ENCODE measurements at places on chromosomes 7 and 10.

DNA sequence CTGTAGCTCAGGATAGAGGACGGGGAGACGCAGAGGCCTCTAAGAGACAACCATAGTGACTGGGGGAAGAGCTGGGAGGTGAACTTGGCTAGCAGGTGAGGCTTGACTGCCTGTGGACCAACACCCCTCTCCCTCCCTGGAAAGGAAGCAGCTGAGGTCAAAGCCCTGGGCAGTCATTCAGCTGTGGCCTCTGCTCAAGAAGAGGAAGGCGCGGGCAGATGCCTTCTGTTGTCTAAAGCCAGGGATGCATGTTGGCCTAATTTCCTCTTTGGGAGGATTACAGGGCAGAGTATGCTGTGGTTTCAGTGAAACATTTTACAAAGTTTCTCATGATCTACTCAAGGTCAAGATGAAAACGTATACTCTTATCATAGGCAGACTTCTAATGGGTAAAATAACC, 327.1 kb downstream of the PRPF18 start:
- DNase-seq, result no peak

DNA sequence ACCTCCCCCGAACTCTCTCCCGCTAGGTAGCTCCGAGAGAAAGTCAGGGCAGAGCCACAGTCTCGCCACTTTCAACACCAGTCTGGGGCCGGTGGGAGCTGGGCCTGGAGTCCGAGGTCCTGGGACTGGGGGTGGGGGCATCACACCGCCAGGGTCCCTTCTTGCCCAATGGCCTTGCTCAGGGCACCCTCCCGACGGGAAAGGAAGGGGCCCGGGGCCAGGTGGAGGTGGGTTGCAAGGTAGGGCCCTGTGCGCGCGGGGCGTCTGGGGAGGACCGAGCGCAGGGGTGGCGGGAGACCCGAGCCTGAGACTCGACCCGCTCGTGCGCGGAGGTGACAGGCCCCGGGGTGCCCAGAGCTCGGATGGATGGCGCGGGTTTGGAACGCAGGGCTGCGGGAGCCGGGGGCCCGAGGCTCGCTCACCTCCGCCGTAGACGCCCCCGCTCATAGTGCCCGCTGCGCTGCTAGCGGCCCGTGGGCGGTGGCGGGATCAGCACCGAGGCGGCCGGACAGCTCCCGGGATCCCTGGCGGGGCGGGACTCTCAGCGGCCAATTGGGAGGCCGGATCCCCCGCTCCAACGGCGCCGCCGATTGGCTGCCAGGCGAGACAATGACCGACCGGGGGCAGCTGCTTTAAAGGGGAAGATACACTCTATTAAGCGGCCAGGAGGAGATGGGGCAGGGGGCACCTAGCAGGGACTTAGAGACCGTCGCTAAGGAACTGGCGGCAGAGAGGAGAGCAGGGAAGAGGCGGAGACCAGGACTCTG, at the start of gene ACTL6B:
ACTL6B (minus strand) TSS at position 541 of the 767 bp plus-strand sequence; CDS start at position 447, 94 bp downstream.
- DNase-seq, result peak; percentile 68

- no peak for DNase-seq
Measured at GRCh38 chr7:129009437-129009836, 45.5 kb downstream of the TNPO3 start.

GRCh38 chr7:170551-171363, 21.6 kb upstream of the FAM20C start:
- DNase-seq, result no peak

- no peak for DNase-seq
Measured at GRCh38 chr7:48067475-48067874, 21.6 kb upstream of the UPP1 start.

DNA sequence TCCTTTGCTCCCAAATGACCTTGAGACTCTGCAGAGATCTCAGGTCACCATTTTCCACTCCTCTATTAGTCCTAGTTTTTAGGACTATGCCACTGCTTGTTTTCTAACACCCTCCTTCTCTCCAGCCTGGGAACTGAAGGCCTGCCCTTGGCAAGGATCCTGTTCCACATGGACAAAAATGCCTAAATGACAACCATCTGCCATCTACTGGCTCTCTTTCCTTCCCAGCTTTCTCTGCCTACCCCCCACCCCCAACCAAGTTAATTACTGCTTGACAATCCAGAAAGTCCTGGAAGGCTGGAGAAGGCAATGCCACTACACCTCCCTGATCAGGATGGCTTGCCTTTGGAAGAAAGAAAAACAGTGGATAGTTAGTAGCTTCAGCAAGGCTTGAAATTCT, 44.8 kb upstream of the SP8 start:
- no peak for DNase-seq

DNA sequence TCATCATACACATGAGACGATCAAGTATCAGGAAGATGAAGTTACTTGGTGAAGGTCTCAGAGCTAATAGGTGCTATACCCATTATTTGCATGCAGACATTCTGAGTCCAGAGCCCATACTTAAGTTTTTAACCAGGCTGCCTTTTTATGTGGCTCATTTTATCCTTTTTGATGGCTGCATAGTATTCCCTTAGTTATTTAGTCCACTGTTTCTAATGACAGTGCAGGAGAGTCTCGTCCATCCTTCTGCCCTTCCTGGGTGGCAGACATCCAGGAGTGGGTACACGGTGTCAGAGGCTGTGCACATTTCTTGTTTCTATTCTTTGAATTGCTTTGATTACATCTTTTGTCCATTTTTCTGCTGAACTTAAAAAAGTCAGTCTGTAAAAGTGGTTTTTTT, 11.8 kb downstream of the PPP2R2D start:
- DNase-seq, result no peak

- DNase-seq, result no peak
Measured at GRCh38 chr7:35605760-35606159, 89.2 kb downstream of the HERPUD2 start.

DNA sequence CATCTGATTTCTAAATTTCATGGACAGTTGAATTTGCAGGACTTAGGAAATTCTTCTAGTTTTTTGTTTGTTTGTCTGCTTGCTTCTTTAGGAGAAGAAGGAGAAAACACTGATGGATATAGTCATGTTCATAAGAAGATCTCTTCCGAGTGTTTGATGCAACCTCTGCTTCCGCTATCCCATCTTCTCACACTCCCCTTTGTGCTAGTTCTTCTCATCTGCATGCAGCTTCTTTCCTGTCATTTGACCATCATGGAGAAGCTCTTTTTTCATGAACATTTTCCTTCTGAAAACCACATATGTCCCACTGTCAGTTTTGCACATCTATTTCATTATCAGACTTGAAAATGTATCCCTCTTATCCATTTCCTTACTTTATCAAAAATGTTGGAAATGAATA, 346.9 kb upstream of the PRKCQ start:
- DNase-seq, result no peak

- no peak for DNase-seq
Measured at GRCh38 chr7:107103369-107103768, 58.9 kb downstream of the PRKAR2B start.

DNA sequence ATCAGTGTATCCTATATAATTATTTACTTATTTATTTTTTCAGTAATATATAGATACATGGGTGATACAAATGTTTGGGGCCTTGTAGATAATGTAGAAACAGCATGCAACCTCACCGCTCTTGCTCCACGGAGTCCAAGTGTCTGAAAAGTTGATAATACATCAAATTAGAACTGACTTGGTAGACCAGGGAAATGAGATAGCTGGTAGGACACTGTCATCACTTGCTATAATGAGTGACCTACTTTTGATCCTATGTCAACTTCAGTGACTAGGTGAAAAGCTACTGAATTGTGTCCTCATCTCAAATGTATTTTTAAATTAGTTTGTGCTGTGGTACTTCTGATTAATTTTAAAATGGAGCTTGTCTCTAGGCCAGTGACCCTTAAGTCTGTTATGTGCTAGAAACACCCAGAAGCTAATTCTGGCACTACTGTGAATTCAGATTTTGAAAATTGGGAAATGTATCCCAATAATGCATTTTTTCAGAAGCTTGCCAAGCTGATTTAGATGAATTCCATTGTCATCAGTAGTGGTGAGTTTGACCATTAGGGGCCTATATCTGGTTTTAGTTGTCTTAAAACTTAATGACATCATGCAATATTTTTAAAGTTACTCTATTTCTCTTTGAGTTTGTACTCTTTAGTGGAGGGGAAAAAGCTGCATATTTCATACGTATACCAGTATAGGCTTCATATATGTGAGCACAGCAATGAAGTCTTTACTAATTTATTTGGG, 17.4 kb downstream of the CDK1 start:
- no peak for DNase-seq

GRCh38 chr7:137934941-137935883, 66.7 kb downstream of the CREB3L2 start:
- DNase-seq, result no peak

DNA sequence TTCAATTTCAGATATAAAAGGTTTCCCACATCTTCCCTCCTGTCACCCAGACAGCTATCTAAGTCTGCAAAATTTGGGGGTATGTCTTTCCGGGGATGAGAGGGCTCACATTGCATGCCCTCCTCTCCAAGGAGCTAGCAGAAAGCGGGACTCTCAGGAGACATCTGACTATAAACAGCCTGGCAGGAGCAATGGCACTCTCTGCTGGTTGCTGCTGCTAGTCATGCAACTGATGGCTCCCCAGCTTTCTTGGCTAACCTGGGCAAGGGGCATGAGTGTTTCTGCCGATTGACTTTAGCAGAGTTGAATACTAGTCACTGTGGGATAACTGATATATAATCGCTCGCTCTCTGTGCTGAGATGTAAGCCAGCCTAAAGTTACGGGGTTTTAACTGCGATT, 12.0 kb downstream of the TBX20 start:
- DNase-seq, result no peak

DNA sequence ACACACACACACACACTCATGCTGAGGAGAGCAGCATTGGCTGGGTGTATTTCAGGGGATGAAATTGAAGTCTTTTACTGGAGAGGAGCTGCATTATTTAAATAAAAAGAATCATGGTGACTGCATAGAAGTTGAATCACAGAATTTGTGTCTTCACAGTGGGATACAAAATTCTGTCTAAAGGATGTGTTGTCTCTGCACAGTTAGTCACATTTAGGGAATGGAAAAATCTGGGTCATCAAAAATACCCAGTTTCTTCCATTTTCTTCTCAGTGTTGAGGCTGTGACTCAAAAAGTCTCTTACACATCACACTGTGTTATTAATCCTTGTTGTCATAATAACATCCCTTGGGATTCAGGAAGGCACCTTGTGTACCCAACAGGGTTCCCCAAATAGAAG, 10.9 kb downstream of the PAPSS2 start:
- no peak for DNase-seq

- DNase-seq, result no peak
Measured at GRCh38 chr10:86451604-86451960, 70.0 kb downstream of the WAPL start.

GRCh38 chr10:59131666-59132065, 44.8 kb upstream of the PHYHIPL start:
- DNase-seq, result no peak

DNA sequence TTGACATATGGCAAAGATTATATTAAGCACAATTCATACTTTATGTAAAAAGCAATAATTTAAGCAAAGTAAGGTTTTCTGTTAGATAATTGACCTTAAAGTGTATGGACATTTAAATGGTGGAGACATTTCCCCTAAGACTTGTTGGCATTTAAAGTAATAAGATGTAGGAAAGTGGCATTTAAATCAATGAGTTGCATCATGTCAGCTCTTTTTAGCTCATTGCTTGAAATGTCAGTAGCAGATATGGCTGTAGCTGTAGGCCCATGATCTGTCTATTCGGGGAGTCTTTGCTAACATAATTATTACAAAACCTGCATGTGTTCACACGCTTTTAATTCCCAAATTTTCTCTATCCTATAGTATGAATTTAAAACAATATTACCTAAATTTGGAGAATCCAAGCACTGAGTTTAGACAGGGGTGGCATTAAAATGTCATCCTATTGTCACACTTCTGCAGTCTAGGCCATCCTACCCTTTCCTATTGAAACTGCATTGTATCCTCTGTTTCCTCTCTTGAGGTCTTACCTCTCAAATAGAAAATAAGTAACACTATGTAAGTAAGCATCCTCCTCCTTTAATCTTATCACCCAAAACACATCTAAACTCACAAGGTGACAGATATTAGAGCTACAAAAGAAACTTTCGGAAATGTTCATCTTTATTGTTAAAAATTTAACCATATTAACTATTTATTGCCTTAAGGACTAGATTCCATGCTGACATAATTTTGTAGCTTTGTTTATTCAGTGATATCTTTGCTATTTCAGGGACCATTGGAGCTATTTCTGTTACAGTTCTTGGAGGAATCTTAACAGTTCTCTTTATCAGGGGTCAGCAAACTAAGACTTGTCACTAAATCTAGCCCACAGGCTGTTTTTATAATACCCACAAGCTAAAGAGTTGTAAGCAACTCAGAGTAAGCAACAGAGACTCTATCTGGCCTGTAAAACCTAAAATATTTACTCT, 91.2 kb downstream of the LCOR start:
- no peak for DNase-seq

DNA sequence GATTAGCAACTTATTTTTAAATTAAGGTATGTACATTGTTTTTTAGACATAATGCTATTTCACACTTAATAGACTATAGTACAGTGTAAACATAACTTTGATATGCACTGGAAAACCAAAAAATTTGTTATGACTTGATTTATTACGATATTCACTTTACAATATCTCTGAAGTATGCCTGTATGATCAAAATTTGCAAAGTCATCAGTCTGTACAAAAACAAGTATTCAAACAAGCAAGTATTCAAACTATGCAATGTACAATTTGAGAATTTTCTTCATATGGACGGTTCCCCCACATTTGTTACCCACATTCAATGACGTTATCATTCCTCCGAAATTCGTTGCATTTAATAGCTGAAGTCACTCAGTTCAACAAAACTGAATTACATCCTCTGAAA, 147.9 kb downstream of the AVL9 start:
- no peak for DNase-seq

- DNase-seq, result no peak
Measured at GRCh38 chr10:79112881-79113431, 44.2 kb downstream of the ZMIZ1 start.

DNA sequence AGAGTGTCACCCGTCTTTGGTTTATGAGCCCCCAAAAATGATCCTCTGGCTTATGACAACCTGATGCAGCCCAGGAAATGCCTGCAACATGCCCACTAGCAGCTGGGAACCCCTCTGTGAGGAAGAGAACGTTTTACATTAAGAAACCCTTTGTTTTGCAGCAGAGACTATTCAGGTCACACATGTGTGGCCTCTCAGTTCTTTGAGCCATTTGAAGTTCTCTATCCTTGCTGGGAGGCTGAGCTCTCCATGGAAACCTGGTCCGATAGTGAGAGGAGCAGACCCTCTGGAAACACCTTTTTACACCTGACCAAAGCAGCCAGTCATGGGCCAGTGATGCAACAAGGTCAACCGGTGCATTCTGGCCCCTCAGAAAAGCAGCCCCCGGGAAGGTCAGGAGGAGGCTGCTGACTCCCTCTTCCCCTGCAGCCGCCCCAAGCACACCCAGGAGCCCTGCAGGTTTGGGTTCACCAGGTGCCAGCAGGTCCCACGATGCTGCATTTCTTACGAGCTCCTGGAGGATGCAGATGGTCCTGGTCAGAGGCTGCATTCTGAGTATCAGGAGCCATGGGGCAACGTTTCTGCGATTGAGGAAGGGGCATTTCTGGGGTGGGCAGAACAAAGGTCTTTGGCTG, 134.3 kb downstream of the ZMYND11 start:
- DNase-seq, result no peak

Data from activated naive CD8-positive, alpha-beta T cell treated with anti-CD3 and anti-CD28 coated beads, Interleukin-2, amount 50 U/mL, for 24 hours (primary cell).